ENCODE measurements at places on chromosomes 2 and 18.

GRCh38 chr2:23502096-23502495 lies 117.1 kb downstream of the KLHL29 start:
- no peak for DNase-seq

- no peak for DNase-seq
These were observed 18.3 kb upstream of the BMP10 start for GRCh38 chr2:68889500-68889899.

DNA sequence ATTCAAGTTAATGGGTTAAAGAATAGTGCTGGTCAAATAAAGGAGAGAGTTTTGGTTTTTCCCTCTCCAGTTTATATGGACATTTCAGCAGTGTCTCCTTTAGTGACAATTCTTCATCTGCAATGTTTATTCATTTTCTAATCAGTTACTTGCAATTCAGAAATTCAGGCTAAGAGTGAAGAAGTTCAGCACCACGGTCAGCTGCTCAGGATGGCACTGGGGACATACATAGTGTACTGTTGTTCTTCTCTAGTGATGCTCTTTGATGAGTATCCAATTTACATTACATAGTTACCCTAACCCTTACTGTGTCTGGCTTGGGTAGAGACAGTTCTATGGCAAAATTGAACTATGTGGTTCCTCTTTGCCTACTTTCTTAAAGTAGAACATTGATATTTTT lies 412.7 kb downstream of the CNTNAP5 start:
- DNase-seq: no peak

DNA sequence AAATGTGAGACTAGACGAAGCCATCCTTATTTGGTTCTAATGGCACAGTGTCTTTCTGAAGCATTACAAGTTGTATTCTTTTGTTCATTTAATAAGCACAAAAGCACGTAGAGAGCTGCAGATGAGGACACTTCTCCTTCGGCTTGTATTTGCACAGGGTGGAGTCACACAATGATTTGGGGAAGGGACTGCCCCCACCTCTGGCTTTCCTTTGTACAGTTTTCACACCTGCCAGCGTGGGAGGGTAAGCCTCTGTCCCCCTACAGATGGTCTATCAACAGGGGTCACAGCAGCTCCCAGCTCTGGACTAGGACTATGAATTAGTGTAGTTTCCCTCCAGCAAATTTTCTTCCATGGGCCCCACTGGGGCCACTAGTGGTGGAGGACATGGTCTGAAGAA lies 108.2 kb upstream of the KLHL14 start:
- no peak for DNase-seq

- peak; percentile 62 for DNase-seq
These were observed 276.4 kb downstream of the TGIF1 start for GRCh38 chr18:3726238-3726951.

- DNase-seq: no peak
These were observed 192.0 kb downstream of the NBAS start for GRCh38 chr2:15369129-15369528.

GRCh38 chr2:150319658-150320555 lies 167.6 kb downstream of the RND3 start:
- DNase-seq: no peak

- no peak for DNase-seq
These were observed 261.4 kb downstream of the TWIST2 start for GRCh38 chr2:239109041-239109927.

DNA sequence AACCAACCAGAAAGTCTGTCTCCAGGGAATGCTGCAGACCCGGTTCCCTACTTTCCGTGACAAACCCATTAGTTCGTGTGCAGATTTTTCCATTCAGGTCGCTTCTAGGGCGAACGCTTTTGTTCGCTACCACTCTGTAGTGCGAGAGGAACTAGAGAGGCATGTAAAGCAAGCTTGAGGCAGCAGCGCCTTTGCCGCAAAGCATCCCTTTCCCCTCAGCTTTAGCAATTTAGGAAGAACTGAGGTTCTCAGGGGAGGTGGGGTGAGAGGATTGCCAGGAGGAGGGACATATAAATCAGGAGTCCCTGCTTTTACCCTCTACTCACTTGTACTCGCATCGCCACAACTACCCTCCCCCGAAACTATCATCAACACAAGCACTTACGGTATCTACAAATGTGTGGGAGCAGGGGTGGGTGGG lies 748 bp upstream of the ZNF804A start:
- DNase-seq: peak; percentile 20

- no peak for DNase-seq
These were observed 272.3 kb downstream of the RAD51AP2 start for GRCh38 chr2:17245906-17246305.

- no peak for DNase-seq
These were observed 3.8 kb downstream of the MATN3 start for GRCh38 chr2:20008703-20009102.

- DNase-seq: no peak
These were observed 26.5 kb downstream of the BCL2 start for GRCh38 chr18:63292831-63293683.

DNA sequence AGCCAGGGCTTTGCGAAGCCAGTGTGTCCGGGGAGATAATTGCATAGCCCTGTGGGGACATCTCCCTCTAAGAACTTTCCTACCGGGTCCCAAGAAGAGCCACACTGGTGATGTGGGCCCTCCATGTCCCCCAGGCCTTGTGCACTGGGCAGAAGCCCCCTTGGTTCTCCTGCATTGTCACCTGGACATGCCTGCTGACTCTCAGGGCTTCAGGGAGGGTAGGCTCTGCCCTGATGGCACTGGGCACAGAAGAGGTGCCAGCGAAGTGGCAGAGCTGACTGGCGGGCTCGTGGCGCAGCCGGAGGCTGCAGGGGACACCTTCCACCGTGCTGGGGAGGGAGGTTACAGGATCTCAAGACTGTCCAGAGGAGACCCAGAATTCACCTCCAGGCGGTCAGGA lies 28.3 kb downstream of the GLI2 start:
- no peak for DNase-seq

DNA sequence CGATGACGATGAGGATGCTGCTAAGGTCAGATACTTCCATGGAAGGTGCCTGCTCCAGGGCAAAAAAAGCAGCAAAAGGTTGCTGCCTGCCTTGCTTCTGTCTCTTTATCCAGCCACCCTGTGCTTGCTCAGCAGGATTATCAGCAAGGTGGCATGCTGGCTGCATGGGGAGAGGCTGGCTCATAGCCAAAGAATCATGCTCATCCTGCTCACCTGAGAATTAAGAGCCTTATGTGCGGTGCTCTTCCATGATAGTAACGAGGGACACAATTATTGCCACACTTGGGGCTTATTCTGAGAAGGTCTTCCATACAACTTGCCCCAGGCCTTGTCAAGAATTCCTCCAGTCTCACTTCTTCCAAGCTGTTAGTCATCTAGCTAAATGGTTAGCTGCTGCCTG lies 60.4 kb upstream of the SEC11C start:
- no peak for DNase-seq

- no peak for DNase-seq
These were observed 154.8 kb downstream of the RNF144A start for GRCh38 chr2:7071916-7072556.

- no peak for DNase-seq
These were observed 275.9 kb downstream of the TMX3 start for GRCh38 chr18:68438983-68439382.

DNA sequence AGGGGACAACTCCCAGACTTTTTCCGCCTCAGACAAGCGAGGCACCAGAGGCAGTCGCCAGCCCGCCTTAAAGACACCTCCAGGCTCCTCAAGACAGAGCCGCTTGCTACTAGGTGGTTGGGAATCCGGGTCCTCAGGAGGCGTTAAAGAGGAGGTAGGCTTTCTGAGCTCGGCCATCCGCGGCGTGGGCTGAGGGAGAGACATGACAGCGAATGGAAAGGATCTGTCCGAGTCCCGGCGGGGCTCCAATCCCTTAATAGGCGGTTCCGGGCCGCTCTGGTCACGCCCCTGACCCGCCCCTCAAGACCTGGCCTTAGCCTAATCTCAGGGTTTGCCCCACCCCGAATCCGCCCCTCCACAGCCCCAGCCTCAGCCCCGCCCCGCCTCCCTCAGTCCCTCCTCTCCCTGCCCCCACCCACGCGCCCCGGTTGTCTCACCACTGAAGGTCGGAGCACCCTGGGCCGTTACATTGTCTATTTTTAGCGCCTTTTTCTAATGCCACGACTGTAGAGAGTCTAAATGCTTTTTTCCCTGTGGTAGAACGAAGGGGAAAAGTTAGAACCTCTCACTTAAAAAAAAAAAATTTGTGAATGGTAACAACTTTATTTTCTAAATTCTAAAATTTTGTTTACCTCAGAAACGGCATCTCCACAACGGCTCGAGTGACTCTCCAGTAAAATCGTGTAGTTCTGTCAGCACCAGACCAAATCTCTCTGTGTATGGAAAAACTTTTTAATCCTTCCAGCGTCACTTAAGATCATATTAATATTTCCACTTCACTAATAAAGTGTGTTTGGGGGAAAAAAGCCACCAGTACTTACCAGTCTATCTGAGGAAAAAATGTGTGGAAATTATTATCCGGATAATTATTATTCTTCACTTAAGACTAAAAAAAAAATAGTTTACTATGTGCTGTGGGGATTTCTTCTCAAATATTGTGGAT lies at the start of gene RAD51AP2:
RAD51AP2 (minus strand) TSS at position 229 of the 943 bp plus-strand sequence; CDS start at position 204, 25 bp downstream.
- no peak for DNase-seq

- DNase-seq: no peak
These were observed 160.2 kb downstream of the DPP4 start for GRCh38 chr2:161913865-161914264.

- no peak for DNase-seq
These were observed 467.1 kb downstream of the ADCYAP1 start for GRCh38 chr18:1371724-1372123.

DNA sequence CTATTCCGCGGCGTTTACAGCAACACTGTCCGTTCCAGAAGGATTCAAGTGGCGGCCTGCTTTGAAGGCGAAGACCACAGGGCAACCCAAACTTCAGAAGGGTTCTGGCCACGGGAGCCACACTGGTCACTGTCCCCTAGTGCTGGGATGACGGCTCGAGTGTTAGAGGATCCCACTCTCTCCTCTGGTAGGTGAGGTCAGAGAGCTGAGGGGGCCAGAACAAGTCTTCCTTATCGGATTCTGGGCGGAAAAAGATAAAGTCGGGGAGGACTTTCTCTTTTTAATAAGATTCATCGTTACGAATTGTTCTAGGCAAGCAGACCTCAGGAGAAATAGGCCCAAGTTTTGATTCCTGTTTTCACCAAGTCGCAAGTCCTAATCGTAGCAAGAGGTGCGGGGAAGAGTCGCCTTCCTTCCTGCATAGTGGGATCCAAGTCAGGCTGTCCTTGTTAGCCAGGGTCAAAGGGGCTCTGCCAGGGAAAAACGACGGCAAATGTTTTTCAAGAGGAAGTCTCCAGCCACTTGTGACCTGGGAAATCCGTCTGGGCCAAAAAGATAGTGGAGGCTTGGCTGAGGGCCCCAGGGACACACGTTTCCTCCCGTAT lies 864 bp upstream of the MYL12A start:
- no peak for DNase-seq

- DNase-seq: no peak
These were observed 83.6 kb downstream of the HS1BP3 start for GRCh38 chr2:20567159-20567925.

DNA sequence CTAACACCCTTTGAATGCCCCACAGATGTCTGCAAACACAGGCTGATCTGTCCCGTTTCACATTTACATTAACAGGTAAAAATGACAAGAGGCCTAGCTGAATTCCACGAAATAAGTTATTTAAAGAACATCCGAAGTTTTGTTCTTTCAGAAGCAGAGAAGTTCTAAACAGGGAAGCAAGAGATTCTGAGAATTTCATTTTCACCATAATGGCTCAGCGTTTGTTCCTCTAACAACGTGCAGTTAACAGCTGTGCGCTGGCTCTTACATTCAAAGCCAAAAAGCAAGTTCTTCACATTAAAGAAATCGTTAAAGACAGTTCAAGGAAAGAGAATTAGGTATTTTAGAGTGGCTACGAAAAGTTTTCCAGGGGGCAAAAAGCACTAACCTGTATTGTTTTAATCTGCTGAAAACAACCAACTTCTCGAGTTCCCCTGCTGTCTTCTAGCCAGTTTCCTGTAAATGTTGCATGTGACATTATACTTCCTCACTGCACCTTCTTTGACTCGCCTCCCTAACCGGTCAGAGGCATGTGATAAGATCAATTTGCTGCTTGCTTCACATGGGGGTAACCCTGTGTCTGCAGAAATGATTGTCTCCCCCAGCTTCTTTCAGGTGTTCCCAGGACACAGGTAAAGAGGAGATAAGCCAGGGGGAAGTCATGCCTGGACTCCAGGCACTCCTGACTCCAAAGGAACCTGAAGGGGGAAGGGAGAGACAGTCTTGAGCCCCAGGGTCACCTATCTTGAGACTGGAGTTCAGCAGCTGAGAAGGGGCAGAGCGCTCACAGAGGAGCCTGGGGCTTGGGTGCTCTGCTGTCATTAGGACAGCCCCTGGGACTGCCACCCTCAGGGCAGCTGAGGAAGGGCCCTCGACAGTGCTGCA lies 36.8 kb upstream of the WIPF1 start:
- DNase-seq: no peak

GRCh38 chr18:57585855-57586250 lies 649 bp downstream of the FECH start:
- no peak for DNase-seq

DNA sequence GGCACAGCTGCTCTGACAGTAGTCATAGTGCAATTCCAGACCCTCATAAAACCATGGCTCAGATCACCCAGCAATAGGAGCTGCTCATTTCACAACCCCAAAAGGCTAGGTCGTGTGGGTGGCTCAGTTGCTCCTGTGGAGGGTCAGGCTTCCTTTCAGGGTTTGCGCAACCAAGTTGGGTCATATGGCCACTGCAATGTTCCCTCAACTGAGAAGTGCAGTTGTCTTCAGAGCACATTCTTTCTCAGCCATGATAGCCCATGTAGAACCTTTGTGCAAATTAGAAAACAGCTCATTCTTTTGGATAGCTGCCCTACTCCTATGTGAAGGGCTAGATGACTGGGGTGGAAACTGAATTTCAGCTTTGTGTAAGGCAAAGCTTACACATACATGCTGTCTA lies 3.2 kb downstream of the SERPINB13 start:
- DNase-seq: no peak

DNA sequence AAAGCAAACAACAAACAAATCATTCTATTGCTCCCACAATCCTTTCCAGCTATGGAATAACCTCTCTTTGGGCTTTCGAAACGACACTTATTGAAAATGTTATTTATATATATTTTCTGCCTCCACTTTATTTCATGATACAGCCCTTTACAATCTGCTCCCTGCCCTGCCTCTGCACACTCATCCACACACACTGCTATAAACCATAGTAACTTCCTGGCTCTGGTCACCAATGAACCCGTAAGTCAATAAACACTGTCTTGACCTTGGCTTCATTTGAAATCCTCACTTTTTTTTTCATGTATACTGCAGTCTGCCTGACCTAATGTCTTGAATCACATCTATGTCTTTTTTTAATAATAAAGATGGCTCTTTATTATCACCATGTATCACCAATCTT lies 161.5 kb downstream of the SLC39A10 start:
- DNase-seq: no peak

Measured in NCI-H1436 (cell line).